PC-9 (cell line): ENCODE measurements at places on chromosomes 6 and 20. TPM values are rescaled to one million over a fixed set of nuclear protein-coding genes. Genes with fewer than 3 reads are reported as not detected.

Gene PAX1
- total RNA-seq: not detected in 2 replicates

GRCh38 chr20:17911927-17912326, 56.7 kb downstream of the SNX5 start:
- DNase-seq: no peak

DNA sequence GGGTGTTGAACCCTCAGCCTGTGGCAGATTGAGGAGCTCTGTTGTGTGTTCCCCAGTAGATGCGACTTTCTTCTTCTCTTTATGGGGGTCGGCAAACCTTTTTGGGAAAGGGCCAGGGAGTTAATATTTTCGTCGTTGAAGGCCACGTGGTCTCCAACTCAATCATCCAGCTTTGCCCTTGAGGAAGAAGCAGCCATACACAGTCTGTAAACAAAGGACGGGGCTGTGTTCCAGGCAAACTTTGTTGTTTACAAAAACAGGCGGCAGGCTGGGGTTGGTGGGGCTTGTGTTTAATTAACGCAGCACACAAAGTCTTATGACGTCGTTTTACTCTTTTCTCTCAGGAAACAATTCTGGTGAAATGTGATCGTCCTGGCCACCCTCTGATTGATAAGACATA, 20.2 kb downstream of the KIF25 start:
- no peak for DNase-seq

GRCh38 chr6:64090352-64090751, 454.8 kb downstream of the PHF3 start:
- DNase-seq: no peak

GRCh38 chr6:1572892-1573291, 36.8 kb upstream of the FOXC1 start:
- no peak for DNase-seq

DNA sequence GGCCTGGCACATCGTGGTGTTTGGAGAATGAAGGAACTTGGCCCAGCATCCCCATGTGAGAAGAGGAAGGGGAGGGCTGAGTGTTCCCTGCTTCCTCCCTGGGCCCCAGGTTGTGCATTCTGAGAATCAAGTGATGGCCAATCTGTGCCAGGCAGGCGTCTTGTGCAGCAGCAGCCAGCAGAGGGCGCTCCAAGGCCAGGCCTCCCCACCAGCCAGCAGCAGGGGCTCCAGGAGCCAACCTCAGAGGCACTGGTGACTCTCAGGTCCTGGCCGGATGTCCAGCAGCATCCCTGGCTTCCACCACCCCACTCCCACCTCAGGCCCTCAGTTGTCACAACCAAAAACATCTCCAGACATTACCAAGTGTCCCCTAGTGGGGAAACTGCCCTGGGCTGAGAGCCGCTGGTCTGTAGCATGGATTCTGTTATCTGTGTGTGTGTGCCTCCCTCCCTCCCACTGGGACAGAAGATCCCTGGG, 192.0 kb downstream of the PREX1 start:
- peak; percentile 50 for DNase-seq

- no peak for DNase-seq
Observed at GRCh38 chr20:61057443-61058121, 194.5 kb upstream of the CDH4 start.

GRCh38 chr6:137150072-137150471, 23.4 kb downstream of the IL22RA2 start:
- no peak for DNase-seq

DNA sequence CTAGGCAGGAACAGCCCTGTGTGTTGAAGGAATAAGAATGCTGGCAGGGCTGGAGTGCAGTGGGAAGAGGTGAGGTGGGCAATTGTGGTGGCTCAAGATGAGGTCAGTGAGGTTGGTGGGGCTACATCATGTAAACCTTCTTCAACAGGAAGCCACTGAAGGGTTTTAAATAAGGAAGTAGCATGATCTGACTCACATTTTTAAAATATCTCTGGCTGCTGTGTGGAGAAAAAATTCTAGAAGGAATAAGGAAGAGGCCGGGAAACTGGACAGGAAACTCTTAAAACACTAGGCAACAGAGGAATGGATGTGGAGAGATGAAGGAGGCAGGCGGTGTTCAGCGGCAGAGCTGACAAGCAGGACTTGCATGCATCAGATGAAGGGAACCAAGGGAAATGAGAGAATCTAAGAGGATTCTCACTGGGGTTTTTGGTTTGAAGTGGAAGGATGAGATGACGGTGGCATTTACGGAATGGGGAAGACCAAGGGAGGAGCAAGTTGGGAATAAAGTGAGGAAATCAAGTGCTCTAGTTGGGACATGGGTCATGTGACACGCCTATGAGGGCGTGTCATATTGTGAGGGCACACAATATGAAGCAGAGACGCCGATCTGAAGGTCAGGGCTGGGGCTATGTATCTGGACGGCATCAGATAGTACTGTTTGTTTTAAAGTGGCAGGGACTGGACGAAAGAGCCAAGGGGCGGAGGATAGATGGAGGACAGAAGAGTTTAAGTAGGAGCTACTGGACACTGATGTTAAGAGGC, 18.2 kb downstream of the TMEM242 start:
- no peak for DNase-seq

- peak; percentile 15 for DNase-seq
Observed at GRCh38 chr6:163554663-163555062, 140.1 kb downstream of the QKI start.

Gene IL20RA
- 2.5 and 4.0 TPM in 2 replicates for total RNA-seq

- no peak for DNase-seq
Observed at GRCh38 chr20:32336918-32337347, 21.2 kb upstream of the ASXL1 start.

DNA sequence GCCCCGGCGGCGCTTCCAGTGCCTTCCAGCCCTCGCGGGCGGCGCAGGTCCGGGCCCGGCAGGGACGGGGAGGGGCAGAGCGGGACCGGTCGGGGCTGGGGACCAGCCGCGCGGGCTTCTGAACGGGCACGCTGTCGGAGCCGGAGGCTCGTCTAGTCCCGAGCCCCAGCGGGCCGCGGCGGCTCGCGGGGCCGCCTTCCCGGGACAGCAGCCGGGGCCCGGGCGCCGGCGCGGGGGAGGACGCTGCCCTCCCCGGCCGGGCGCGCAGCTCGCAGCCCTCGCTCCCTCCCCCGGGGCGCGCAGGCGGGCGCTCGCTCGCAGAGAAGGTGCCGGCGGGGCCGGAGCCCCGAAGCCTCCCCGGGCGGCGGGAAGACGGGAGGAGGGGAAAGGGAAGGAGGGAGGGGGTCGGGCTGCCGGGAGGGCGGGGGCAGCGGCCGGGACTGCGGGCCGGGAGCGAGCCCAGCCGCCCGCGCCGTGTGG, 696 bp upstream of the SIRPA start:
- DNase-seq: peak; percentile 62

DNA sequence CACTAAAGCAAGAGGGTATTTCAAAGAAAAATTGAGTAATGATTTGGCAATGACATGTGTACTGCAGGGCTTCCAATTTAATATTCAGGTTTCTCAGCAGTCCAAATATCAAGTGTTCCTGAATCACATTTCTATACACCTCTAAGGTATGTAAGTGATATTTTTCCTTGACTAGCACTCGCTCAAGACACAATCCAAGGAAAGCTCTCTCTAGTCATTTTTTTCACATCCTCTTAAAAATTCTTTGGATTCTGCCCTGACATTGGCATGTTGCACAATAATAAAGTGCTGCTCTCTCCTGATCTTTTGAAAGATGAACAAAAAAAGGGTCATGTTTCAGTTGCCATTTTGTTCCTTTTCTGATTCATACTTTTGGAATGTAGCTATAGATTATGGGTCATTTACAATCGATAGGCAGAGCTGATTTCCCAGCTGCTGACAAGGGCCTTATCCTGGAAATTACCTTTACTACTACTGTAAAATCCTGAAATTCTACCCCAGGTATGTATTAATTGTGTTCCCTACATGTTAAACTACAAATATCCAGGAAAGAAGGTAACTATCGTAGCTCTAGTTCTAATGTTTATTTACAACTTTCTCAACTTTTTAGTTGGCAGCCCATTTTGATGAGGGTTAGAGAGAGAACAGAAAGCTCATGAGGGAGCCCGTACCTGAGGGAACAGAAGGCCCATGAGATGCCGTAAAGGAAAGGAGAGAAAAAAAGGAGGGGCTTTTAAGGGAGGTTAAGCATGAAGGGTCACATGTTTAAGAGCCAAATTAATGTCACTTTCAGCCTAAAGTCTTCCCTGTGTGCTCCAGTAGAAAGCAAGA, 22.2 kb upstream of the ADGRG6 start:
- DNase-seq: no peak

- DNase-seq: no peak
Observed at GRCh38 chr20:52924411-52925271, 47.5 kb upstream of the TSHZ2 start.

DNA sequence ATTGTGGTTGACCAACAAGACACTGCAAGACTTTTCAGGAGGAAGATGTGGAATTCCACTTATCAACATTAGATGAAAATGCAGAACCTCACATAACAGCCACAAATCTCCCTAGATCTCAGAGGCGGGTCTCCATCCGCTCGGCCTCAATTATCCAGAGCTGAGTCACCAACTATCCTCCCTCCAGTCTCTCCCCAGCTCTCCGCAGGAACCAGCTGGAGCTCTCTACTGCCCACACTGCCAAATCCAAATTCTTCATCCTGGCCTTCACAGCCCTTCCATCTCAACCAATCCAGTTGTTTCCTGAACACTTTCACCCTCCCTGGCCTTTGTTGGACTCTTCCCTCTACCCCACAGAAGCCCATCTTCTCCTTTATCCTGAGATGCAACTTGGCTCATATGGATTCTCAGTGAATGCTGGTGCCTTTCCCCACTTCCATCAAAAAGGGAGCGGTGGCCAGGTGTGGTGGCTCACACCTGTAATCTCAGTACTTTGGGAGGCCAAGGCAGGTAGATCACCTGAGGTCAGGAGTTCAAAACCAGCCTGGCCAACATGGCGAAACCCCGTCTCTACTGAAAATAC, 3.5 kb upstream of the TGIF2 start:
- no peak for DNase-seq

- peak; percentile 39 for DNase-seq
Observed at GRCh38 chr20:33689973-33690372, 3.8 kb upstream of the E2F1 start.

GRCh38 chr6:132168961-132169360, 217.8 kb upstream of the CCN2 start:
- DNase-seq: no peak

DNA sequence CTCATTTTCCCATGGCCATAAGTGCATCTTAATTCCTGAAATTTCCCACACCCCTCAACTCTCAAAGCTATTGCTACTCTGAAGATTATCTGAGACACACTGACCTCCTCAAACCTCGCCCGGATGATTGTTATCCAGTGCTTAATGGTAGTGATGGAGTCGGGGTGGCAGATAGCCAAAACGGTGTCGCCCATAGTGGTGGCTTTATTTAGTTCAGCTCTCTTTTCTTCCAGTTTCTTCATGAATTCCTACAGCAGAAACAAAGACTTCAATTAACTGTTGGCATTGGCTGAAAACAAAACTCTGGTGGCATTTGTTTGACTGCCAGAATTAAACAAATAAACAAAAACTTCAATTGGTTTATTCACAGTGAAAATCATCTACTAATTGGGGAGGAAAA, 165.4 kb downstream of the DST start:
- no peak for DNase-seq

Gene SDC4
- total RNA-seq: 114 and 117 TPM in 2 replicates
